ENCODE measurements at places on chromosomes 6 and 20. TPM values are rescaled to one million over a fixed set of nuclear protein-coding genes. Genes with fewer than 3 reads are reported as not detected.

Gene PGM3
- 9.3 TPM for polyA plus RNA-seq

Gene SLC16A10
- not detected for polyA plus RNA-seq

Gene ADGRF5
- not detected for polyA plus RNA-seq

Gene TBP
- polyA plus RNA-seq, result 21.0 TPM

GRCh38 chr6:42095776-42096541, 45.6 kb downstream of the TAF8 start:
- peaks cover 4% of the 10 kb centered on the region for H3K4me1 ChIP-seq
- H3K27ac ChIP-seq, result no peak overlapping the region
- H3K36me3 ChIP-seq, result no peaks in the 10 kb centered on the region
- no peak overlapping the region for H3K4me3 ChIP-seq
- DNase-seq, result no peak

GRCh38 chr6:104540743-104541142, 319.0 kb downstream of the HACE1 start:
- no peaks in the 10 kb centered on the region for H3K36me3 ChIP-seq
- H3K4me1 ChIP-seq, result no peaks in the 10 kb centered on the region

DNA sequence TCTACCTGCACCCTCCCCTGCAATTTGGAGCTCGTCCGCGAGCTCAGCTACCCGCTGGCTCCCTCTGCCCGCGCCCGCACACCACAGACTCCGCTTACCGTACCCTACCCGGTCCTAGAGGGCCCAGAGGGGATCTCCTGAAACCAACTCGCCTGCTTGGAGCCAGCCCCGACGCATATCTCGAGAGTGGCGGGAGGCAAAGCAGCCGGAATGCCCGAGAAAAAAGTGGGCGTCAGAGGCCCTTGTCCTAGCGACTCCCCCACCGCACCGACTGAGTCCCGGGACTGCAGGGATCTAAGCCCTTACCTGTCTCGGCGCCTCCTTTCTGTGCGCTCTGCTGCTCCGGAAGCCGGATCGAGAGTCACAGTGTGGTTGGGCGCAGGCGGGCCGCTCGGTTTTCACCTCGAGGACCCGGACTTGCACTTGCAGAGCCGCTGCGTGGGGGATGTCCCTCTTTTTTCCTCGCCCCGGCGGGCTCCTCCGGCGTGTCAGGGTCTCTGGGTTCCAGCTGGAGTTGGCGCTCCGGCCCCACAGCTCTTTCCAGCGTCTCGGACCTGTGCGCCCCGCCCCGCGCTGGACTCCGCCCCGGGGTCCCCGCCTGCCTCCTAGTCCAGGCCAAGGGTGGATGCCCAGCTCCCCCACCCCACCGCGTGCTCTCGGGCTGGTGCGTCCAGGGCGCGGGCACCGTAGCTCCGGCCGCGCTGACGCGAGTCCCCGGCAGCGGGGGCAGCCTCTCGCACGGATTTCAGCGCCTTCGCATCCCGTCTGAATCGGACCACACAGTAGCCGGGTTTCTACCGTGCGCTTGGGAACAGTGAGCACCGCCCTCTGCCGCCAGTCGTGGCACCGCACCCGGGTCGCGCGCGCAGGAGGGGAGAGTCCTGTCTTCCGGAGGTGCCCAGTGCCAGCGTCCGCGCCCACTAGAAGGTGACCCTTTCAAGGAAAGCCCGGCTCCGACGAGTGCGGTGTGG, at the start of gene PROKR2:
TSS of gene PROKR2 (minus strand) at position 767 of the 971 bp plus-strand sequence. CDS start 2,585 bp downstream, outside the sequence.
- H3K27ac ChIP-seq, result no peak within 1 kb of the TSS
- no peak within 1 kb of the TSS for H3K4me3 ChIP-seq
- no peak for DNase-seq
- H3K36me3 ChIP-seq, result peaks cover 11% of the 10 kb centered on the region
- peaks cover 14% of the 10 kb centered on the region for H3K4me1 ChIP-seq

DNA sequence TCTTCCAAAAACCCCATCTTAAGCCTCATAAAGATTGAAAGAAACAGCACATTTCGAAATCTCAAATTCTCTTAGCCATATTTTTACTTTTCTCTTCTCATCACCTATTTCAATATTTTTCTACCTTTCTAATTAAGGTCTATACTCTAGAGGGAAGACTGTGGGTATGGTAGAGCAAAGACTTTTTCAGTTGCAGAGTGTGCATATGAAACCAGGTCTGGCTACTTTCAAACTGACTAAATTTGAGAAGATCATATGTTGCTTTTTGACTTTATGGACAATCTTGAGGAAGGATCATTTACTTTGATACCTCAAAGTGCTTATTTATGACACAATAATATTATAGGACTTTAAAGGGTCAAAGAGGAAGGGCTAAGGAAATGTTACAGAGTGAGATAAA, 20.7 kb downstream of the FILIP1 start:
- no peaks in the 10 kb centered on the region for H3K36me3 ChIP-seq
- no peak overlapping the region for H3K27ac ChIP-seq
- peaks cover 8% of the 10 kb centered on the region for H3K27me3 ChIP-seq
- no peak overlapping the region for H3K4me3 ChIP-seq
- DNase-seq, result no peak

- peaks cover 11% of the 10 kb centered on the region for H3K36me3 ChIP-seq
- H3K27me3 ChIP-seq, result peaks cover 10% of the 10 kb centered on the region
- no peak overlapping the region for H3K4me3 ChIP-seq
Observed at GRCh38 chr20:41155261-41155660, 17.9 kb downstream of the PLCG1 start.

- H3K36me3 ChIP-seq, result peaks cover 27% of the 10 kb centered on the region
- no peak for DNase-seq
- peaks cover 11% of the 10 kb centered on the region for H3K4me1 ChIP-seq
- H3K27ac ChIP-seq, result no peak overlapping the region
Observed at GRCh38 chr6:10402648-10403311, 12.1 kb downstream of the TFAP2A start.

DNA sequence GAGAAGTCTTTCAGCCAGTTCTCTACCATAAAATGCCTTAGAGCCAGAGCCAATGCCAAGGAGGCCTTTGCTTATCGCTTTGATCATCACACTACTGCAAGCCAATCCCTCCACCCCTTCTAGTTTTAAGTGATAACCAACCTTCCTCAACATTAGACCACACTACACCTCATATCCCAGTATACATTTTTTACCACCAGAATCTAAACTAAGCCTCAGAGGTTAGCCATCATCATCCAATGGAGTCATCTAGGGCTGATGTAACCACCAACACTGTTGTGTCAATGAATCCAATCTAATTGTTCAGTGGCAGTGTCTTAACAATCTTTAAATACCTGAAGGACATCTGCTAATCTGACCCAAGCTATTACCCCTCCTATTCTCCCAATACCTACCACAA, 6.4 kb downstream of the ZUP1 start:
- H3K4me3 ChIP-seq, result no peak overlapping the region
- no peak for DNase-seq
- H3K27me3 ChIP-seq, result no peaks in the 10 kb centered on the region
- no peak overlapping the region for H3K27ac ChIP-seq

Measured in naive B cell (primary cell).